Stimulated activated CD8-positive, alpha-beta memory T cell treated with anti-CD3 and anti-CD28 coated beads, Interleukin-2, amount 100 ng/mL, for 48 hours (primary cell): ENCODE measurements at places on chromosomes 12 and 14.
A peak's percentile ranks its signal among the peaks of the same experiment; 100 is the strongest.

- no peak for DNase-seq
Observed at GRCh38 chr14:93045211-93045674, 70.5 kb downstream of the ITPK1 start.

DNA sequence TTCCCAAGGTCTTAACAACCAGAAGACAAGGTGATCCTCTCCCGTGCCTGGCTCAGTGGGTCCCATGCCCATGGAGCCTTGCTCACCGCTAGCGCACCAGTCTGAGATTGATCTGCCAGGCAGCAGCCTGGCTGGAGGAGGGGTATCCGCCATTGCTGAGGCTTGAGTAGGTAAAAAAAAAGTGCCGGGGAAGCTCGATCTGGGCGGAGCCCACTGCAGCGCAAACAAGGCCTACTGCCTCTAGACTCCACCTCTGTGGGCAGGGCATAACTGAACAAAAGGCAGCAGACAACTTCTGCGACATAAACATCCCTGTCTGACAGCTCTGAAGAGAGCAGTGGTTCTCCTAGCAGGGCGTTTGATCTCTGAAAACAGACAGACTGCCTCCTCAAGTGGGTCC is 104.0 kb downstream of the C14orf39 start:
- DNase-seq = no peak

DNA sequence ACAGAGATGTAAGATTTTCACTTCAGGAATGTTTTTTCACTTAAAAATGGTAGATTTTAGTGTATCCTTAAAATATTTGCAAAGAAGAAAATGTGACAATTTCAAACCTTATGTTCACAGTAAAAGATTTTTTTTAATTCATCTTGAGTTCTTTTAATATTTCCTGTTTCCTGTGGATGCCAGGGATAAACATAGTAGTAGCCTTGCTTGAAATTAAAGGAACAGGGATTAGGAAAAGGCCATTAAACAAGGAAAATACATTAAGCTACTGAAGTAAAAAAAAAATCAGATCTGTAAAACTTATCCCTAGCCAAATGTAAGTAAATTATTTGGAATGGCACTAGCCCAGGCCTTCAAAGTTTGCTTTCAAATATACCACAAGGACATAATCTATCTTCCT is 138.1 kb upstream of the AEBP2 start:
- no peak for DNase-seq

DNA sequence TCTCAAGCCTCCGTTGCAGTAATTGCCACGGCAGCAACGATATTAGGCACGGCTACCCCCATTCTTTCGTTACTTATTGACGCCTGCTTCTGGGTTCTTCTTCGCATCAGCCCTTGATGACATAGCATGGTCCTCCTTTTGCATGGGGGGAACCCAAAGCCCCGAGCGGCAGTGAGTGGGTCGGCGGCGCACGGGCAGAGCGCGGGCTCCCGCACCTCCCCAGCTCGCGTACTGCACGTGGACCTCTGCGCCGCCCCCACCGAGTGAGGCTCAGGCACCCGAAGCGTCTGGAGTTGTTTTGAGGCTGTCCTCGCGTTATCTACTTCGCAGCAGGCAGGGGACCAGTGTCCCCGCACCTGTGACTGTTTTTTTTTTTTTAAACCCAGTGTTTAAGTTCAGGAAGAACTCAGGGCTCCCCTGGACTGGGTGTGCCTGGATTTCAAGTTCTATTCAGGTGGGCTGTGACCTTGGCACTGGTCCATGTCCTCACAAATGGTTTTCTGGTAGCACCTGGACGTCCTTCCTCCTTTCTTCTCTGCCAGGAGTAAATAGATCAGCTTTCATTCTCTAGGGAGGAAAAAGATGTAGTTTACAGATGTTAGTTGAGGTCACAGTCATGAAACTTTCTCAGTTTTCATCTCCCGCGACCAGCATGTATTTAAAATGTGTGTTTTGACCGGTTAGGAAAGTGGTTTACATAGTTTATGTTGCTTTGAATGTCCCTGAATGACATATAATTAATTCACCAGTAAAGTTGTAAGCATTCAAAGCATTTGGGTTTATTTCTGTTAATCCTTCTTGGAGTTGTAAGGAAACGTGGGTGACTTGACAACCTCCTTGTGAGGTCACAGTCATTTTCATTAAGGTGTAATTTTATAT is 1.4 kb upstream of the FOXN4 start:
- no peak for DNase-seq

DNA sequence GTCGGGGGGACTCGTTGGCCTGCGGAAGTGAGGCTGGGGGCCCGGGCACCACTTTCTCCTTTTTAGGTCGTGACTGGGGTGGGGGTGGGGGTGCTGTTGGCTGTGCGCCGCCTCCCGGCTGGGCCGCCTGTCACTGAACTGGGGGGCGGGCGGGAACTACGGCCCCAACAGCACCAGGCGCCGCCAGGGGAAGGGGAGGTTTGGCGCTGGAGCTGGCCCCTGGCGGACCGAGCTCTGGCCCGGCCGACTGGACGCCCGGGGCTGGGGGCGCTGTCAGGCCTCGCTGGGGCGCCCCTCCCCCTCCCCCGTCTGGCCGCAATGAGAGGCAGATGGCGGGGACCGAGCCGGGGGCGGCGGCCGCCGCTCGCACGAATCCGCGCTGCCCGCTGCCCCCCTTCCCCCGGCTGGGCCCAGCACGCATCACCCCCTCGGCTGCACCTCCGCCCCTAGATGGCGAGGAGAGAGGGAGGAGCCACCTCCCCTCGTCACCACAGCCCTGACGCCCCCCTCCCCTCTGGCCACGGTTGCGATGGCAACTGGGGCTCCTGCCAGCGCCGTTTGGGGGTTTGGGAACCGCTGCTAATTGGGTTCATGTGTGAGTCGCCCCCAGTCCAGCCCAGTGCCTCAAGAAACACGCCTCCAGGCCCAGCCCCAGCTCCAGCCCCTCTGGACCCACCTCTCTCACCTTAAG is 723 bp downstream of the NFATC4 start:
- DNase-seq = peak; percentile 14

DNA sequence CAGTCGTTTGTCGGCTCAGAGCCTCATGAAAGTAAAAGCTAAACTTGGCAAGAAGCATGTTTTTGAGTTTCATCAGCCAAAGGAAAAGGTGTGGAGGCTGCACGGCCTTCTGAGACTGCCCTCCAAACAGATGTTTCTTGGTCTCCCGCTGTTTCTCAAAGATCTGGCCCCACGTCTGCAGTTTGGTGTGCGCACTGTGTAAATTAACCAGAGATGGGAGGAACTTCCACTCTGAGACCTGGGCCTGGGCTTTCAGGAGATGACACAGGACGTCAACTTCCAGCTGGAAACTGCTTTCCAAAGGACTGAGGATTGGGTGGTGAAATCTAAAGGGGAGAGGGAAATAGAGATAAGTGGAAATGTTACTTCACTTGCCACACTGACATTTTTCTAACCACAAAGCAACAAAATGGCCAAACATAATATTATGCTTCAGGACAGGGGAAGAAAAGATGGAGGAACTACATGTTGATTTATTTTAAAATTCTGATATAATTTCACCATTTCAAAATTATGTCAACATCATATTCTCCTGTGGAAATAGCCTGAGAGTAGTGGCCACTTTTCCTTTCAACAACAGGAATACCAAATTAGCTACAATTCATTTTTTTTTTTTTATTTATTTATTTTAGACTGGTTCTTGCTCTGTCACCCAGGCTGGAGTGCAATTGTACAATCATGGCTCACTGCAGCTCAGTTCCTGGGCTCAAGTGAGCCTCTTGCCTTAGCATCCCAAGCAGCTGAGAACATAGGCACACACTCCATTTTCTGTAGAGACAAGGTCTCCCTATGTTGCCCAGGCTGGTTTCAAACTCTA is 27.6 kb downstream of the KICS2 start:
- DNase-seq = no peak

- no peak for DNase-seq
Observed at GRCh38 chr12:5047729-5048128, 4.0 kb downstream of the KCNA5 start.

- DNase-seq = no peak
Observed at GRCh38 chr12:42967850-42968249, 378.3 kb upstream of the PRICKLE1 start.

- no peak for DNase-seq
Observed at GRCh38 chr14:20419419-20419818, 6.1 kb upstream of the TEP1 start.
